Stimulated activated CD8-positive, alpha-beta memory T cell treated with anti-CD3 and anti-CD28 coated beads, Interleukin-2, amount 100 ng/mL, for 1 hour (primary cell): ENCODE measurements at places on chromosomes 1 and 21.

DNA sequence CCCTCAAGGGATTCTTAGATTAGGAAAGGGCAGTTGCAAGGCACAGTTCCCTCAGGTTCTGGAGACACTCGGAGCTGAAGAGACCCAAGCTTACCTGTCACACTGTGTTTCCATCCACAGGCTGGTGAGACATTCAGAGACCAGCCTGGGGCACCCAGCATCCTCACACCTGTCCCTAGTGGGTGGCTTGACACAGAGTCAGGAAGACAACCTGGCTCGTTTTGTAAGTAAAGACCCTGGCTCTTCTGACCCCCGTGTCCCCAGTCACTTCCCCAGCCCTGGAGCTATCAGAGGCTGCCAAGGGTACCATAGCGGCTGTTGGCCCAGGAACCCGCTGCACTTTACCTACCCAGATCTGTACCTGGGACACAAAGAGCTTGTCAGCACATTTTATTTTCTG, 409.8 kb downstream of the MATN1 start:
- no peak for DNase-seq

- no peak for DNase-seq
These were observed 64.0 kb downstream of the PRDM2 start for GRCh38 chr1:13763991-13764390.

DNA sequence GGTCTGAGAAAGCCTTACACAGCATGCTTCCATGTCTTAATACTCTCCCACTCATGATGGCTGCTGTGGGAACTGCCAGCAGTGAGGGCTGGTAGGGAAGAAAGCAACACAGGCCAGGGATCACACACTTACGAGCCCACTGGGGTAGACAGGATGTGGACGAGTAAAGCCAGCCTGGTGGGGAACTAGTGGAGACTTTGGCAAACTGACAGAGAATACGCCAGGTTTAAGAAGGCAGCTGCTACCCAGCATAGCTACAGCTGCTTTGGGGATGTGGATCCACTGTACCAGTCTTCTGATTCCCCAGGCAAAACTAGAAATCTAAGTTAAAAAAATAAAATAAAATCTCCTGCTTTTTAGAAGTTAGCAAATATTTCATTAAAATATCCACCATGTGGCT, 664.0 kb downstream of the SMYD3 start:
- DNase-seq = no peak

- no peak for DNase-seq
These were observed 532 bp downstream of the RALGPS2 start for GRCh38 chr1:178725466-178726086.

- no peak for DNase-seq
These were observed 13.0 kb downstream of the DOP1B start for GRCh38 chr21:36169470-36170128.

DNA sequence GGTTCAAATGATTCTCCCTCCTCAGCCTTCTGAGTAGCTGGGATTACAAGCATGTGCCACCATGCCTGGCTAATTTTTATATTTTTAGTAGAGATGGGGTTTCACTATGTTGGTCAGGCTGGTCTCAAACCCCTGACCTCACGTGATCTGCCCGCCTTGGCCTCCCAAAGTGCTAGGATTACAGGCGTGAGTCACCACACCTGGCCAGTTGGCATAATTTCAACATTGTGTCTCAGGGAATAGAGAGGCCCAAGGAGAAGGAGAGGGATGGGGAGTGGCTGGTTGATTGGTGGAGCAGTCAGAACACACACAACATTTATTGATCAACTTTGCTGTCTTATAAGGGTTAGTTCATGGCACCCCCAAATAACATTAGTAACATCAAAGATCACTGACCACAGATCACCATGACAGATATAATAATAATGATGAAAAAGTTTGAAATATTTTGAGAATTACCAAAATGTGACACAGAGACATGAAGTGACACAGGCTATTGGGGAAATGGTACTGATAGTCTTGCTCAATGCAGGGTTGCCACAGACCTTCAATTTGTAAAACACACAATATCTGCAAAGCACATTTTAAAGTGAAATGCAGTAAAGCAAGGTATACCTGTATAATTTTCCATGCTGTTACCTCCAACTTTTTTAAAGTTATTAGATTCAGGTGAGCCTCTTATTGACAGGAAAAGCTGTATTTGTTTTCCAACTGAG, 15.8 kb upstream of the CYB5R1 start:
- DNase-seq = no peak

- DNase-seq = no peak
These were observed 8.5 kb downstream of the CHD5 start for GRCh38 chr1:6171548-6172124.

DNA sequence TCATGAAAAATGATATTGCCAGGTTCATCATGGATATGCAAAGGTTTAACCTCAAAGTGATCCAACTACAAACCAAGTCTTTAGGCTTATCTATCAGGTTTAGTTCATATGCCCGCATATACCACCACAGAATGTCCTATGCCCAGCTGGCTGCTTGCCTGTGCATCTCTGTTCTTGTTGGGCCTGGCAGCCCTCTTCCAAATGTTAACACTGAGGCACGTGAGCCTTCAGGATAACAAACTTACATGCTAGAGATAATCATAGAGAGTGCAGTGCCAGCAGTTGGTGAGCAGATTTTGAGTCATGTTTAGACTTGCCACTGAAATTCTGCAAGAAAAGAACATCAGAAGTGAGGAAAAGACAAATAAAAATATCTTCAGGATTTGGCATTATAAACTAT, 607.9 kb upstream of the TMPRSS15 start:
- no peak for DNase-seq

DNA sequence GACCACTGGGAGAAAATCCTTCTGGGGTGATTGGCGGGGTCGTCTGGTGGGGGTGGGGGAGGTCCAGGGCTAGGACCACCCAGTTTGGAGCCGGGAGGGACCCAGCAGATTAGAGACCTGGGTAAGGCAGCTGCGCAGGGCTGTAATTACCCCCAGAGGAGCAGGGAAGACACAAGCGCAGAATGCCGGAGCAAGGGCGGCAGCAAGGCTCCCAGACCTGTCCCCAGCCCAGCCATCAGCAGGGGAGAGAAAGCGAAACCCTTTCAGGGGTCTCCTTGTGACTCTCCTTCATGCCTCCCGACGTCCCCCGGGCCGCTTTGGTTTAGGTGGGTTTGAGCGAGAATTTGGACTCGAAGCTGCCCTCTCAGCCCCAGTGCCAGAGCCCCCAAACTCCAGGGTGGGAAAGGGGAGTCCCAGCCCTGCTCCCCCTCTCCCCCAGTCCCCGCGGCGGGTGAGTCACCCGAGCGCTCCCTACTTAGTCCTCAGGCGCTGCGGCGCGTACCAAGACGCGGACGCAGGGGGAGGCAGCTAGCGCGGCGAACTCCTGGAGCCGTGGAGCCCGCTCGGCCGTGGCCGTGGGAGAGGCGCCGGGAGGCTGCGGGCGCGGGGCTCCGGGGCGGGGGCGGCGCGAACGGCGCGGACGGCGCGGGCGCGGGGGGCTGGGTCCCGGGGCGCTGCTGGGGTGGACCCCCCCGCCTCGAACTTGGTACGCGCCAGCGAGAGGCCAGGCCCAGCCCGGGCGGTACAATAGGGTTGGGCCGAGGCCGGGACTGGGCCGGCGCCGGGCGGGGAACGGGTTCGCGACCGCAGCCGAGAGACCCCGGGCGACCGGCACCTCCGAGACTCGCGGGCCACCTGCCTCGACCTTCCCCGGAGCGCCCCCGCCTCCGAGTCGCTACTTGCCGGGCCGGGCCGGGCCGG, at the start of gene MAP7D1:
Gene MAP7D1, plus strand, starts transcription at position 753 of the 921 bp plus-strand sequence. CDS start 258 bp downstream, outside the sequence.
- peak; percentile 74 for DNase-seq

- DNase-seq = no peak
These were observed 4.0 kb downstream of the ADARB1 start for GRCh38 chr21:45078371-45078770.

DNA sequence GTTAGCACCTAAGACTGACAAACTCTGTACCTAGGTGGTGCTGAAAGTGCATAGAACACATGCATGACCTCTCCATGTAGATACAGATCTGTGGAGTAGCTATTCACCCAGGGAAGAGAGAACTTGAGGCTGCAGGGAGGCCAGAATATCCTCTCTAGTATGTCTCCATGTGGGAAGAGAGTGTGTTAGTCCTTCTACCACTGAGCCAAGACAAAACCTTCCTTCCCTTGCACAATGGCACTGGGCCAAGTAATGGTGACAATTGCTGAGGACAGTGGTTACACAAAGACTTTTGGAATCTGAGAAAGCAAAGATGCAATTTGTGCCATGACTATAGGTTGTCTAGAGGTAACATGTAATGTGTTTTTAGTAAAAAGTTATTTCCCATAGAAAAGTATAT, 52.3 kb downstream of the C1orf198 start:
- no peak for DNase-seq

- DNase-seq = no peak
These were observed 20.7 kb downstream of the NR5A2 start for GRCh38 chr1:200048244-200048643.

DNA sequence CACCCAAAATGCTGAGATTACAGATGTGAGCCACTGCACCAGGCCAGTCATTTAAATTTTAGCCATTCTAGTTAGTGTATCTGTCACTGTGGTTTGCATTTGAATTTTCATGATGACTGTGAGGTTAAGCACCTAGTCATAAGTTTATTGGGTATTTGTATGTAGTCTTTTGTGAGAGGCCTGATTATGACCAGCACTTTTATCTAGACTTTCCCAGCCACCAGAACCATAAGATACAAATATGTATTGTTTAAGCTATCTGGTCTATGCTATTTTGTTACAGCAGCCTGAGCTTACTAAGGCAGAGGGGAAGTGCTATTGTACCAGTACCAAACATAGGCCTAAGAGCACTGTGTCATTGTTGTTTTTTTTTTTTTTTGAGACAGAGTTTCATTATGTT, 19.9 kb upstream of the DNAJC6 start:
- DNase-seq = no peak
